ENCODE measurements at places on chromosomes 7 and 10.

DNA sequence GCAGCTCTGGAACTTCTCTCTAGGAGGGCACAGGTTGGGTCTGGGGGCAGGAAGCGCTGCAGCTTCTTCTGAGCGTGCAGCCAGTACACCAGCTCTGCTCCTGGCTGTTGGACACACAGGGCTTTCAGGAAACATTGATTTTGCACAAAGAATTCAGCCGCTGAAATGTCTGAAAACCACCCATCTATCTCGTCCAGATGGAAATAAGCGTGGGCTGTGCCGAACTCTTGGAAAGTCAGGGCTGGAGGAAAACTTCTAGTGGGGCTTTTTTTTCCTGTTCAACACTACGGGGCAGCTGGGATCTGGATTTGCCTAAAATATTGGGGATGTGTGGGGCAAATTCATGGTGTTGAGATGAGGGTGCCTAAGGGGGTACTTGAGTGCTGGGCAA lies 31.2 kb downstream of the PALD1 start:
- no peak for DNase-seq

DNA sequence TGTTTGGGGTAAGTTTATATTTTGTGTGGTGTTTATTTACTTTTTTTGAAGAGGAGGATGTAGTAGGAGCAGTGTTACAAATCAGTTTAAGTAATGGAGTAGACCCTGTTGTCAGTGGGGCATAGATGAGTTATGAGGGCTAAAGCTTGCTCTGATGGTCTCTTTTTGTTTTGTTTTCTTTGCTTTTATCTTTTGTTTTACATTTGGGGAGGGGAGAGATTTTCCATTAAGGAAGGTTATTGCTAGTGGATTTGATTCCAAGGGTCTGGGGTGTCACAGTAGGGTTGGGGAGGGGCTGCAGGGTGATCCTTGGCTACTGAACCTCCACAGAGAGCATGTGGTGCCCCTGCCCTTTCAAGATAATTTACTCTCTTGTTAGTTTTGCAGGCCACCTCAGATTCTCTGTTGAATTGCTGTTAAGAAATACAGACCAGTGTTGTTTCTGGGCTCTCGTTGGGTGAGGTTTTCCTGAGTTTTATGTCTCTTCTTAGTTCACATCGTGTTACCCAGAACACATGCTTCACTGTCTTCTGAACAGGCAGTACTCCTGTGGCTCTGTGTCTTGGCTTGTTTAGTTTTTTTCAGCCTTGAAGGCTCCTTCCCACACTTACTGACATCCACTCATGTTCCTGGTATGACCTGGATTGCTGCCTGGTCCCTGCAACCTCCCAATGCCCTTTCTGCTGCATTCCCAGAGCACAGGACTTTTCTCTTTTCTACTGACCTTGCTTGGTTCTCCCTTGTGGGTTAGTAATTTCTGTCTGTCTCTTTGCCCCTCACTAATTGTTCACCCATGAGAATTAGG lies 4.2 kb downstream of the KIFBP start:
- no peak for DNase-seq

DNA sequence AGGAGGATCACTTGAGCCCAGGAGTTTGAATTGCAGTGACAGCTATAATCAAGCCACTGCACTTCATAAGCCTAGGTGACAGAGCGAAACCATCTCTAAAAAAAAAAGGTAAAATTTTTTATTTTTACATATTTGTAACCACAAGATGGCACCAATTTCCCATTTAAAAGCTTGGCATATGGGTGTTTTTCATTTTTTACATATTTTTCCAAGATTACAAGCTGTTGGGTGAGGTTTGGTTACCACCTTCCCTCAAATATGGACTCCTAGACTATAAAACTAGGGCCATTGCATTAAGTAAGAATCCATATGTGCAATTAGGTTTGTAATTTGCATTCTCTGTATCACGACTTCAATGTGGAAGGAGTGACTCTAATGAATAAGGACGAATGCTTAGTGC lies 129.3 kb upstream of the ACBD5 start:
- DNase-seq: no peak

DNA sequence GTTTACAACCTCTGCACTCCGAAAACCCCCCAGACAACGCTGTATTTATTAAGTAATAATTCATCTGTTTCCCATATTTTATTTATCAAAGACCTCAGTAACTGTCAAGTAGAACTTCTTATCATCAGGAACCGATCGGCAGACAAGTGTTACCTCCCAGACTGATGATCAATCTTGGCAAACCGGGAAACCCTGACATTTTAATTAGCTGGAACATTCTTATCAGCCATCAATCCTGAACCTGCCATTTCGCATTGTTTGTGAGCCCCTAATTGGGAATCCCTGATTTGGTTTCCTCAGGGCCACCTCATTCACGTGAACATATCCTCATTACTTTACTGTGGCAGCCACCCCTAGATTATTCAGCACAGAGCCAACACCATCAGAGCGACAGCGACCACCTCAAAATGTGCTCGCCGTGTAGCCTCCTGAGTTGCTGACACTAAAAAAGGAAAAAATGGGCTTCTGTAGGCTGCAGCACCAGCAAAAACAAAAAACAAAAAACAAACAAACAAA lies 93.6 kb upstream of the SDK1 start:
- no peak for DNase-seq

DNA sequence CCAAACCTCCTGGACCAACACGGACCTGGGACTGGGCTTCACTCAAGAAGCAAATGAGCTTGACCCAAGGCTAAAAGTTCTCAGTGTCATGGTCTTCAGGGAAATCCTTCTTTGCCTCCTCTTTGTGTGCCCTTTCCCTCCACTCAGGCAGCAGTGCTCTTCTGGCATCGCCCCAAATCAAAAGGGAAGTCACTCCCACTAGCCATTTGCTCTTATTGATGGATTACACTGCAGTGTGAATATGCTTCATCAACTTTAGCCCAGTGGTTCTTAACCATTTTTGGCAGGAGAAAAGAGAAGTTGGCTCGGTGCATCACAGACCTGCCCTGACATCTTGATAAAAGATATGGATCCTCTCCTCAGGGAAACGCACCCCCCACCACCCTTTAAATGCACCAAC lies 19.2 kb upstream of the IKZF1 start:
- DNase-seq: no peak

DNA sequence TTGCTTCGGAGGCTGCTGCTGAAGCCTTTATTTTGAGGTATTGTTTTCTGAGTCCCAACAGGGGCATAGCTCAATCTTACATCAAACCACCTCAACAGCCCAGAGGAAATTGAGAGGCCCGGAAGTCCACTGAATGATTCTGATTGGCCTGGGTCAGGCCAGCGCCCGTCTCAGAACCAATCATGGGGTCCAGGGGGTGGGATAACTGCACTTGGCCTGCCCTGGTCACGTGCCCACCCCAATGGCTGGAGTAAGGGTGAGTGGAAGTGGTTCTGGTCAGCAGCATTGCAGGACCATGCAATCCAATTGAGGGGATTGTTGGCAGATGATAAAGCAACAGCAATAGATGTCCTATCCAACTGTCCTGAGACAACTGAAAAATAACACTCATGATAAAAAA lies 190.6 kb downstream of the HERPUD2 start:
- DNase-seq: no peak

DNA sequence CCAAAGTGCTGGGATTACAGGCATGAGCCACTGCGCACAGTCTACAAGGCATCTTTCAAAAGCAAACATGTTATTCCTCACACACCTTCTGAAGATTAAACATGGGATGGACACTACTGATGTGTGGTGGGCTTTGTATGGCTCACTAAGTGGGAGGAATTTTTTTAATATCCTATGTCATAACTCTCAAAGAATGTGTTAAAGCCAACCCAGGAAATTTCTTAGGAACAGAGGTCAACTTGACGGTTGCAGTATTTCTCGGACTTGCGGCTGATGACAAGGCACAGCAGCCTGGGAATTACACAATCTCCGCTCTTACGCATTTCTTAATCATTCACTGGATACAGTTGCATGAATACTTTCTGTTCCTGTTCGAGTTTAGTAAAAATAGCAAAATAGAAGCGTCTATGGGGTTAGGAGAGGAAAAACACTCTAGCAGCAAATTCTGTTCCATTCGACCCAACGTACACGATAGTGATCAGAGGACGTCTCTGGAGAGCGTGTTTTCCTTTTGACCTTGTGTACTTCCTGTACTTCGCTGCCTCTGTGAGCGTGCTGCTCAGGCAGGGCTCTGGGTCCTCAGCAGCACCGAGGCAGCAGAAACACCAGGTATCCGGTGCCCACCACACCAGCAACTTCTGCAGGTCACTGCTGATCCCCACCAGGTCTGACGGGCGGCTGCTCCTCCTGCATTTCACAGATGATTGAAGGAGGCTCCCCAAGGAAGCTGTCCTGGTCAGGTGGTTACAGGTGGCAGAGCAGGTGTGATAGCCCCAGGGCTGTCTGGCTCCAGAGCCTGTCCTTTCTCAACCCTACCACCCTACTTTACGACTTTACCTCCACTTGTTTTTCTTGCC lies 26.4 kb upstream of the SRGN start:
- DNase-seq: no peak

DNA sequence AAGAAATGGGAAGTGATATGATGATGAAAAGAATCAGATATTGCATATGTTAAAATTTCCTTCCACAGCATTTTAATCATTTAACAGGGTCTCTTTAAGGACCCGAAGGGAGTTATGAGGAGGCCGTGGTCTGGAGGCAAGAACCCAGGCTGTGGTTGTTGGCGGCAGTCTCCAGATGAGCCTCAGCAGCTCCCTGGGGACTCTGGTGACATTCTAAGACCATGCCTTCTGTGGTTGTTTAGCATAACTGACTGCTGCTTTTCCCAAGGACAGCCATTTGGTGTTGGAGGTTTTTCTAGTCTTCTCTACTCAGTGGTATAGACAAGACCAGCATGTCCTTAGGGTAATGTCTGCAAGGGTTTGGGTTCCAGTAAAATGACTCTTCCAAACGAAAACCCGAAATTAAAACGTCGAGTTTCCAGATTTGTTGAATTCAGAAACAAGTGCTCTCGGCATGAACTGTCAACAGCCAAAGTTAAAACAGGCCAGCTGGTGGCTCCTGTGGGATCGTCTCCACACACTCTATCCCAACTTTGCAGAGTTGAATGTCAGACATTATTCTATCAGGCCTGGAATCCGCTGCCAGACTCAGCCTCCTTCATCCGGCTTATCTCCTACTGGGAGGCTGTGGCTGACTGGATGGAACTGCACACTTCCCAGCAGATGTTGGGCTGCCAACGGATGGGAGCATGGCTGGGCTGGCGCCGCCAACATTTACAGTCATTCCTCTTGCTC lies 183.1 kb downstream of the TAX1BP1 start:
- no peak for DNase-seq

- DNase-seq: no peak
Measured at GRCh38 chr10:86340176-86340990, 26.2 kb downstream of the GRID1 start.

- no peak for DNase-seq
Measured at GRCh38 chr7:115299397-115300037, 377.6 kb downstream of the MDFIC start.

GRCh38 chr10:83045731-83046130 lies 1093.6 kb upstream of the GHITM start:
- no peak for DNase-seq

GRCh38 chr7:105325216-105325904 lies 63.4 kb downstream of the SRPK2 start:
- DNase-seq: no peak

DNA sequence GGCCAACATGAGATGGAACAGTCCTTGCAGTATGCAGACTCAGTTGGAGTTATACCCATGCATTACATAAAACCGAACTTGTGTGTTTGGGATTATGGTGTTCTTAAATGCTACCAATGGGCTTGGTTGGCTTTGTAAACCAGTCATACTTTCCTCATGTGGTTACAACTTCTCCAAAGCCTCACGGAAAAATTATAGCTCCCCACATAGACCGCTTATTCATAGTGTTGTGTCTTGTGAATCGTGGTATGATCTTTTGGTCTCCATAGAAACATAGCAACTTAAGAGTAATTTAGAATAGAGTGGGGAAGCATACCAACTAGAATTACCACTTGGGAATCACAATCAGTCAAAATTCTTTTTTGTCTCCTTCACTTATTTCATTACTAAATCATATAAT lies 112.3 kb upstream of the FZD1 start:
- DNase-seq: no peak
